Iris pigment epithelial cell (primary cell): ENCODE measurements at places on chromosomes 2 and 18.

GRCh38 chr2:200101922-200102321, 146.5 kb downstream of the MAIP1 start:
- DNase-seq, result no peak

DNA sequence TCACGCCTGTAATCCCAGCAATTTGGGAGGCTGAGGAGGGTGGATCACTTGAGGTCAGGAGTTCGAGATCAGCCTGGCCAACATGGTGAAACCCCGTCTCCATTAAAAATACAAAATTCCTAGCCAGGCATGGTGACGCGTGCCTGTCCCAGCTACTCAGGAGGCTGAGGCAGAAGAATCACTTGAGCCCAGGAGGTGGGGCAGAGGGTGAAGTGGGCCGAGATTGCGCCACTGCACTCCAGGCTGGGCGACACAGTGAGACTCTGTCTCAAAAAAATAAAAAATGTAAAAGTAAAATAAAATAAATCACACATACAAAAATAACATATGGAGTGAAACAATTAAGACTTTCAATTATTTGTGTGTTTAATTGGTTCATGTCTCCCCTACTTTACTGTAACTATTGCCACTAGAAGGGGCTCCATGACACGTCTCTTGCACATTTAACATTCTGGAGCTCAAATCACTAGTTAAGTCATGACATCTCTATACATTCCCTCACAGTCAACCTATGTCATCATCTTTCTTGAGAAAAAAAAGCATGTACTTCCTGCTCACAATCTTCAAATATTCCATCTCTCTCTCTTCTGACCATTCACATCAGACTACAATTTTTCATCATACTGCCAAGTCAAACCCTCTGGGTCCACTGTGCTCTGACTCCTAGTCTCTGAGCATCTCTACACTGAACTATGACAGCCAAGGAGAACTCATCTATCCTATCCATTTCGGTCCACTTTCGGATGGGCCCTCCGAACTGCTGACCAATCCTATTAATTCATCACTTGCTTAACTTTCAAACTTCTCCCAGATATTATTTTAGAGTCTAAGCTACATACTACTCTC, 6.7 kb downstream of the GFPT1 start:
- DNase-seq, result peak; percentile 20

DNA sequence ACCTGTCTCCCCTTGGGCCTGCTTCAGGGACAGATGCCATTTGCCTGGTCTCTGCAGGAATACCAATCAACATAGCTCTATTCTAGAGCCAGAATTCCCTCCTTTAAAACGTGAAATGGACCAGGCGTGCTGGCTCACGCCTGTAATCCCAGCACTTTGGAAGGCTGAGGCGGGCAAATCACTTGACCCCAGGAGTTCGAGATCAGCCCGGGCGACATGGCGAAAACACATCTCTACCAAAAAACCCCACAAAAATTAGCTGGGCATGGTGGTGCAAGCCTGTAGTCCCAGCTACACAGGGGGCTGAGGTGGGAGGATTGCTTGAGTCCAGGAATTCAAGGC, 127.0 kb downstream of the PLEKHM3 start:
- DNase-seq, result no peak

- no peak for DNase-seq
Measured at GRCh38 chr2:74148457-74149246, 940 bp upstream of the BOLA3 start.

GRCh38 chr2:168517816-168518215, 61.7 kb downstream of the CERS6 start:
- no peak for DNase-seq

DNA sequence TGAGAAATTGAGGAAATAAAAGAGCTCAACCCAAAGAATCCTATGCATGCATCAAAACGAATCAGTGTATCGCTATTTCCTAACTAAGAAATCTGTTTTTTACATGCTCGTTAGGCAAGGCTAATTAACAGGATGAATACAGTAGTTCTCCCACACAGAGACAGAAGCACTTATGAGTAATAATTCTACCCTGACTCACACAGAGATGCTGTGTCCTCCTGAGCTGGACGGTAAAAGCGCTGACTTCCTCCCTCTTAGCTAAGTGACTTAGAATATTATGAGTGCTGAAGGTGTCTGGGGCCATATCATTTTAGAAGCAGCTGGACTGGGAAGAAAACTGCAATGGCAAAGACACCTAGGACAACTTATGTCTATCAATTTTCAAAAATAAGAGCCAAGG, 18.5 kb downstream of the PLEKHM3 start:
- peak; percentile 32 for DNase-seq
